NCI-H1417 (cell line): ENCODE measurements at places on chromosomes 11 and 22.
A peak's percentile ranks its signal among the peaks of the same experiment; 100 is the strongest.

GRCh38 chr22:47061226-47061625, 298.8 kb downstream of the TBC1D22A start:
- no peak for DNase-seq

- DNase-seq: no peak
These were observed 15.6 kb downstream of the APOL4 start for GRCh38 chr22:36185828-36186624.

- no peak for DNase-seq
These were observed 58.2 kb upstream of the FTH1 start for GRCh38 chr11:62025487-62026105.

DNA sequence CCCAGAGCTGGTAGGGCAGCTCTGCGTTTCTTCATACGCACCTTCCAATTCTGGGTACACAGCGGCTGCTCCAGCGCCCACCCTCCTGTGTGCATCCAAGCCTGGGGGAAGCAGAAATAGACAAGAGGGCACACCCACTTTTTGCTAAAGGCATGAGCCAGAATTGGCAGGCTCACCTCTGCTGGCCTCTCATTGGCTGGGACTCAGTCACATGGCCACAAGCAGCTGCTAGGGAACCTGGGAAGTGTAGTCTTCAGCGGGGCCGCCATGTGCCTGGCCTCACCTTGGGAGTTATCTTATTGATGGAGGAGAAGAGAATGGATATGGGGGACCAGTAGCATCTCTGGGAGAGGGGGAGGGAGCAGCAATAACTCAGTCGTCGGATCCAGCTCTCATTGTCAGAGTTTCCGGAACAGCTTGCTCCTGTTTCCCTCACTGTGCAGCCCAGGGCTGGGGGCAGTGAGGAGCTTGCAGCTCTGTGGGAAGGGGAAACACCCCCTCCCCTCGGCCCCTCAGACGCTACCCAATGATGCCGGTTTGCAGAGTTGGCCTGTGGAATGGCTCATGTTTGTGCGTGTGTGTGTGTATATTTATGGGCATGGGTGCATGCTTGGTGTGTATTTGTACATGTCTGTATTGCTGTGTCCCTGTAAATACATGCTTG, 11.8 kb upstream of the MIEF1 start:
- DNase-seq: peak; percentile 67

DNA sequence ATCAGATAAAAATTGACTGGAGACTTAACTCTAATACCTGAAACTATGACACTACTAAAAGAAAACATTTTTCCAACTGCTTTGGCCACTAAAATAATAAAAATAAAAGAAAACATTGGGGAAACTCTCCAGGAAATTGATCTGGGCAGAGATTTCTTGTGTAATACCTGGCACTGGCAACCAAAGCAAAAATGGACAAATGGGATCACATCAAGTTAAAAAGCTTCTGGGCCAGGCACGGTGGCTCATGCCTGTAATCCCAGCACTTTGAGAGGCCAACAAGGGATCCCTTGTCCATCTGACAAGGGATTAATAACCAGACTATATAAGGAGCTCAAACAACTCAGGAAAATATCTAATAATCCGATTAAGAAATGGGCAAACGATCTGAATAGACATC, 64.6 kb upstream of the RAB1B start:
- DNase-seq: no peak

DNA sequence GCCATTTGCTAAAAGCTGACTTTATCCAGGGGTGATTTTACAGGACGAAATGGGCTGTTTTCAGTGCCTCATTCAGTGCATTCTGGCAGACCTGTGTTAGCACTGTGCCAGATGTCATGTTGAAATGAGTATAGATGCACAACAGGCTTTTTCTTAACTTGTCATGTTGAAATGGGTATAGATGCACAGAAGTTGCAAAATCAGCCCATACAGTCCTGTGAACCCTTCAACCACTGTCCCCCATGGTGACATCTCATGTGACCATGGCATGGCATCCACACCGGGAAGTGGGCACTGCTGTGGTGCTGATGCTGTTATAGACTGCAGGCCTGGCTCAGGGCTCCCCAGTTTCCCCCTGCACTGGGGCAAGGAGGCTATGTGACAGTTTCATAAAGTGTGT, 2.5 kb downstream of the TALDO1 start:
- no peak for DNase-seq
